ENCODE measurements at places on chromosomes 5 and 9.

GRCh38 chr9:71676460-71676859, 91.9 kb downstream of the CEMIP2 start:
- no peak for DNase-seq

DNA sequence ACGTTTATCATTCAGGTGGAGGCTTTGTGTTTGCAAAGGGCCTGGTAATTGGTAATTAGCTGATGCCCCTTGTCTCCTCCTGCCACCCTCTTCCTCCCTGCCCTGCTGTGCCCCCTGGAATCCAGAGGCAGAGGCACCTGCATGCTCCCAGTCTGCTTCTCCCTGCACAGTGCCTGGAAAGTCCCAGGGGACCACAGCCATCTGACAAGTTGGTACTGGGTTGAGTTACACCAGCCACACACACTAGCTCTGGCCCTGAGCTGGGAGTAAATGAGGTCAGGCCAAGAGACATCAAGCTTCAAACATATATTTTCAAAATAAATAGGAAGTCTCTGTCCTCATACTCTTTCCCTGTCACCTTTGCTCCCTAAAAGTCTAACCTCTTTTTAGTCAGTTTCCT, 56.3 kb downstream of the INSYN2B start:
- DNase-seq, result no peak

GRCh38 chr9:98374385-98375051, 119.1 kb upstream of the TBC1D2 start:
- no peak for DNase-seq

DNA sequence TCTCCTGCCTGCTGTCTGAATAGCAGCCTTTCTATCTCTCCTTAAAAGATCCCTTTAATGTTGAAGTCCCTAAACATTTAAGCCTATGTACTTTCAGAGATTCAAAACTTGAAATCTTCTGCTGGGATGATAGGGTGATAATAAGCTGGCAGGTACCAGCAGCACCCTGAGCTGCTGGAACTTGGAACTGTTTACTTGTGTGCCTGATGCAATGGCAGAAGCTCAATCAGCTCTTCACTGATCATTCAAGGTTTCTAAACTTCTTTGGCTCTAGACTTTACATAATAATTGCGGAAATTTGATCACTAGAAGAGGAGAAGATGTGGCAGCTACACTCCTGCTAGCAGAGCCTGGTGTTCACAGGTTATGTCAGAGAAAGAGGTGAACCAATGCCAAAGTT, 27.6 kb downstream of the MRPS27 start:
- DNase-seq, result no peak

DNA sequence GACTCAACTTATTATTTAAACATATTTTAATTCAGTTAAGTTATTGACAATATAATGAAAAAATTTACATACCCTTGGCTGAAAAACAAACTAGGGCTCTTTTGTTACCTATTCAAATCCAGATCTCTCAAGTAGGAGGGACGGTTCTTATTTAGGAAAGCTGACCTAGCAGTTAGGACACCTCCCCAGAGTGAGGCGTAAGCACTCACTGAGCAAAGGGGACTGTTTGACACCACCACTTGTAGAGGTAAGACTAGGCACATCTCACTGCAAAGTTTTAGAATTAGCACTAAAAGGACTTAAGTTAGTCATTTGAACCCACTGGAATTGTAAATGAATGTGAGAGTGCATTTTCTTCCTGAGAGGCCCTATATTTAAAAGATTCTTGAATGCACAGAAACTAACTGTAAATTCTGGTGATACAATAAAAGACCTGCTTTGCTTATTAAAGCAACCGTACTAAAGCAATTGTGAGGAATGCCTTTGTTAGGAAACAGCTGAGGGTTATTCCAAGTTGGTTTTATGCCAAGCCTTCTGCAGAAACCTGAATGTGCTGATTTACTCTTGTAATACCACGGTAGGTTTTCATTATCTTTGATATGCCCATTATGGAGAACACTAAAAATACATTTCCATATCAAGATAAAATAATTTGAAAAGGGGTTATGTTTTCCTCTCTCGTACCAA, 16.2 kb downstream of the HACD4 start:
- DNase-seq, result no peak

DNA sequence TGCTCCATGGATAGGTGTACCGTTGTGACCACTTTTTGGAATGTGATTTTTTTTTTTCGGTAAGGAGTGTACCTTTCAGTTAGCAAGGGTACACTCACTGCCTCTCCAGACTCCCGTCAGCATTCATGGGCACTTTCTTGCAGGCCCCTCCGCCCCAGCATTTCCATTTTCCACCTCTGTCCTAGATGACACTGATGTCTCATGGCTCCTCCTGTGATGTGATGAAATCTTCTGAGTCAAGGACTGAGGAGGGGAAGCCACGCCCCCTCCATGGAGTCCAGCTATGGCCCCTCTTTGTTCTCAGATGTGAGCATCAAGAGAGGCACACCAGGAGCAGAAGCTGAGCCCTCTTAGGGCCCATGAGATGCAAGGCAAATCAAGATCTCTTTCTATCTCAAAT, 61.8 kb downstream of the CTSL start:
- DNase-seq, result no peak

DNA sequence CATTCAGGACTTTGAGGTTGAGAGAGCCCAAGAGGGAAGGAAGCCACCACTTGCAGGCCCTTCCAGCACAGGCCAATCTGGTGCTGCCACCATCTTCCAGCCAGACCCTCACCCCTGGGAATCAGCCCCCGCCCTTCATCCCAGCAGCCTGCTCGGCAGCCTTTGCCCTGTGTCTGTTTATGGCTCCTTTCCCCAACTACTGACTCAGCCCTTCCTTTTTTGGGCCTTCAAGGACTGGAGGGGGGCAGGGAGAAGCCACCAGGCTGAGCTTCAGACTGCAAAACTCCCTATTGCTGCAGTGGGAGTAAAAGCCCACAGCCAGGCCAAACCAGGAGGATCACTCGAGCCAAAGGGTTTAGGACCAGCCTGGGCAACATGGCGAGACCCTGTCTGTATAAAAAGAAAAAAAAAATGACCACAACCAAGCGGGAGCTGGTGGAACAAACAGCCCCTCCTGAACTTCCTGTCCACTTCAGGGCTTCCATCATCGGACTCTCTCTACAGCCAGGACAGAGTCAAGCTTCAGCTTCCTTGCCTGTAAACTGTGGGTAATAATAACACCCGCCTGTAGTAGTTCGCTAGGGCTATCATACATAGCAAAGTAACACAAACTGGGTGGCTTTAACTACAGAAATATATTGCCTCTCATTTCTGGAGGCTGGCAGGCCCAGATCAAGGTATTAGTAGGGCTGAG, 85.9 kb upstream of the IL17B start:
- no peak for DNase-seq

DNA sequence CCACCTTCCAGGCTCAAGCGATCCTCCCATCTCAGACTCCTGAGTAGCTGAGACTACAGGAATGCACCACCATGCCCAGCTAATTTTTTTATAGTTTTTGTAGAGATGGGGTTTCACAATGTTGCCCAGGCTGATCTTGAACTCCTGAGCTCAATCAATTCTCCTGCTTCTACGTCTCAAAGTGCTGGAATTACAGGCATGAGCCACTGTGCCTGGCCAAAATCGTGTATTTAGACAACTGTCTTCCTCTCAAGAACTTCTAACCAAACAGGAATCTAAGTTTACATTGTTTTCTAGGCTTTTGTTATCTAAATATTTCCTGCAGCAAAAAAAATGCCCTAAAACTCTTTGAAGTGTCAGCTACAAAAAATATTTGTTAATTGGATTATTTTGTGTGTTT, 78.8 kb downstream of the NLN start:
- no peak for DNase-seq

DNA sequence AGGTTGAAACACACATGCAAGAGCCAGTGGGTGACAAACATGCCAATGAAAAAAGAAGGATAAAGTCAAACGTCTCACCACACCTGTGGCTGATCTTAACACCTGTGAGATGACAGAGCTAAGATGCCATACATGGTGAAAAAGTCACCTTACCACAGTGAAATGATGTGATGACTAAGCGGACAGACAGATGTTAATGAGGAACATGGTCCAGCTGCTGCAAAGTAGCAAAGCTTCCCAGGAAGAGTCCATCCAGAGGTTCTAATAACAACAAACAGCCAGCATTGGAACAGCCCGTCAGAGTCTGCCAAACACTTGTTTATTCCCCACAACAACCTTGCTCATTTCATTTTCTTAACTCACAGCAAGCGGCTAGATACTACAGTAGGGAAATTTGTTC, 1.9 kb downstream of the KIAA1191 start:
- DNase-seq, result no peak

- DNase-seq, result no peak
These were observed 4.7 kb upstream of the BNIP1 start for GRCh38 chr5:173139631-173140030.

- DNase-seq, result no peak
These were observed at the start of gene SLC24A2 for GRCh38 chr9:19788614-19789271. Gene SLC24A2 (minus strand): TSS chr9:19789037.

DNA sequence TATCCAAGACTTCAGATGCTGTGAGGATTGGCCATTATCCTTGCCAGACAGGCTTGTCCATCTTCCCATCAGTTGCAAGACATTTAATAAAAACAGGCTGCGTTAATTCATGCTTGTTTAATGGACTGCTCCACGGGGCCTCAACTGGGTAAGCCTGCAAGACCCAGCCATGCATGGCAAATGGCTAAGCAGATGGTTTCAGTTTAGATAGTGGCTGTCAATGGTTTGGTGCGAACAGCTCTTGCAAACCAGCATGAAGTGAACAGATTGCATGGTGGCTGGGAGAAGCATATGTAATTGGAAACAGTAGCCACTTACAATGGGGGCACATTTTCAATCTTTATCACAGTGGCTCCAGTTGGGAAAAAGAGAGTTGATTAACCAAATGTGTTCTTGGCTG, 628.2 kb upstream of the KLF4 start:
- no peak for DNase-seq

- DNase-seq, result no peak
These were observed 277.9 kb upstream of the CDH9 start for GRCh38 chr5:27316271-27316650.
